NK-92 treated with Interleukin-12 subunit alpha and Interleukin-12 subunit beta, amount 100 ng/mL, for 24 hours (cell line): ENCODE measurements at places on chromosomes 4 and X.

DNA sequence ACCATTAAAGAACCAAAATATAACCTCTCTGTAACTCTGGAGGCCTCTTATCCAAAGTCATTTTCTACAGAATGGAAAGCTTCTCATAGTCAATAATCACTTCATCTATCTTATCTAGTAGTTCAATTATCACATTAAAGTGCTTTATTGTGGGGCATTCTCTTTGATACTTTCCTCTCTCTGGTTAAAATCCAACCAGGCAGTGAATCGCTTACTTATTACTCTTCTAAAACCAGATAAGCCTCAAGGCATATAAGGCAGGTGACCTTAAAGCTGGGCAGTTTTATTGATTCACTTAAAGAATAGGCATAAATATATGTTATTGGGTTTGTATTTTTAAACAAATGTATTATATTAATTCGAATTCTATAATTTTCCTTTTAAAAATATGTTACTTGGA, 2162.1 kb upstream of the TENM3 start:
- DNase-seq: no peak

- DNase-seq: no peak
These were observed 423.3 kb downstream of the MAGEE1 start for GRCh38 chrX:76850851-76851250.

DNA sequence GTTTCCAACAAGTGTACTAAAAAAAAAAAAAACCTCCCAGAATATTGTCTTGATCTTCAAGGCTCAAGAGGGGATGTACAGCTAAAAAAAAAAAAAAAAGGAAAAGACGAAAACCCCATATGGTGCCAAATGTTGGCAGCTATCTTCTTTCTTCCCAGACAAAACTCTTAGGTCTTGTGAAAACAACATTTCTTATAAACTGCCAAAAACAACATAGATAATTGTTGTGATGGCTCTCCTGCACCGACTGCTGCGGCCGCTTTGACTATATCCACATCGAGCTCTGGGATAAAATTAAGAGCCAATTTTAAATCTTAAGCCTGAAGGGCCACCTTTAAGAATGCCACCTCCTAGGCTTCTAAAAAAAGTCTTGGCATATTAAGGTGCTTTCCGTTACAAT, 23.5 kb downstream of the PDGFC start:
- no peak for DNase-seq

- DNase-seq: no peak
These were observed 76.2 kb upstream of the ESX1 start for GRCh38 chrX:104330966-104331365.

DNA sequence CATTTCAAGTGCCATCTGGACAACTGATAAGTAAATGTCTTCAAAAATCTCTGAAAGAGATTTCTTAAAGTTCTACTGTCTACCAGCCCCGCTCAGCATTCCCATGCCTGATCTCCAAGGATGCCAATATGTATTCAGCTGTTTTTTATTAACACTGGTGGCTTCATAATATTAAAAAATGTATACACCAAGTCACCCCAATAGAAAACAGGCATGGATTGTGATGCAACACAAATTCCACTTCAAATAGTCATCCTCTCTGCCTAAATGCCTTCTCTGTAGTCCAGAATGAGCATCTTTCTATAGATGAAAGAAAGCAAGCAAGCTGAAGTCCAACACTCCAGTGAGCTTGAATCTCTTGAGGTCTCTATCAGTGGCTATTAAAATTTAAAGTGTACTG, 152.2 kb upstream of the PPARGC1A start:
- no peak for DNase-seq

- DNase-seq: no peak
These were observed 12.9 kb upstream of the WDR17 start for GRCh38 chr4:176052744-176053143.

GRCh38 chr4:36209941-36210649, 34.2 kb downstream of the ARAP2 start:
- DNase-seq: no peak

- no peak for DNase-seq
These were observed 85.3 kb downstream of the ZNF518B start for GRCh38 chr4:10371869-10372471.

- DNase-seq: no peak
These were observed 403.6 kb downstream of the PDGFC start for GRCh38 chr4:156568041-156568440.
